ENCODE measurements at places on chromosomes 12 and 14.

- no peak for DNase-seq
Observed at GRCh38 chr14:63727231-63727735, 582 bp downstream of the SGPP1 start.

DNA sequence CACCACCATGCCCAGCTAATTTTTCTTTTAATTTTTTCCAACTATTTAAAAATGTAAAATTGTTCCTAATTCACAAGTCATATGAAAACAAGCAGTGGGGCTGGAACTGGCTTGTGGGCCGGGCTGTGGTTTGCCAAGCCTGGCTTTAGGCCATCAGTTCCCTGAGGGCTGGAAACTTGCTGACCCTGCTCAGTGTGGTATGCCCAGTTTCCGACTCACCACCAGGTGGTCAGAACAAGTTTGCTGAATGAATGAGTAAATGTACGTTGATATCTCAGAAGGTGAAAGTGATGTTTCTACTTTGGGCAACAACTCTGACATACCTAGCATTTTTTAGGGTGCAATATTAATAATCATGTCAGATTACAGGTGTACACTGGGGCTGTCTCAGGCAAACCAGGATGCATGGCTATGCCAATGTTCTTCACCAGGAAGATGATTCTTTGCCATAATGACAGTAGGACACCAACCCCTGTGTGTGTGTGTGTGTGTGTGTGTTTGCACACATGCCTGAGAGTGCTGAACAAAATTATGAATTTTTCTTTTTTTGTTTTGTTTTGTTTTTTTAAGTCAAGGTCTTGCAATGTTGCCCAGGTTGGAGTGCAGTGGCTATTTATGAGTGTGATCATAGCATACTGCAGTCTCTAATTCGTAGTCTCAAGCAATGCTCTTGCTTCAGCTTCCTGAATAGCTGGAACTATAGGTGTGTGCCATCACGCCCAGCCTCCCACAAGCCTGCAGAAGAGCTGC, 106.1 kb downstream of the PTPN11 start:
- peak; percentile 7 for DNase-seq

GRCh38 chr12:44689587-44689986, 186.5 kb downstream of the NELL2 start:
- no peak for DNase-seq

GRCh38 chr12:64066776-64067175, 155.3 kb downstream of the KICS2 start:
- no peak for DNase-seq

DNA sequence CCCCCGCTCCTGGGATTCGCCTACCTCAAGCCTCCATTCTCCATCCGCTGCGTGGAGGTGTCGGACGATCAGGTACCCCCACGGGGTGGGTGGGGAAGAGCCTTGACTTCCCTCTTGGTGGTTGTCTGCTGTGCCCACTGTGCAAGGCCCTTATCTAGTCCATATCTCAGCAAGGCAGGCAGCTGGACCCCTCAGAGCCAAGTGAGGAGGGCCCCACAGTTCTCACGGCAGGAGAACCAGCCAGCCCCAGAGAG, 39.9 kb downstream of the MMAB start:
- DNase-seq, result no peak

DNA sequence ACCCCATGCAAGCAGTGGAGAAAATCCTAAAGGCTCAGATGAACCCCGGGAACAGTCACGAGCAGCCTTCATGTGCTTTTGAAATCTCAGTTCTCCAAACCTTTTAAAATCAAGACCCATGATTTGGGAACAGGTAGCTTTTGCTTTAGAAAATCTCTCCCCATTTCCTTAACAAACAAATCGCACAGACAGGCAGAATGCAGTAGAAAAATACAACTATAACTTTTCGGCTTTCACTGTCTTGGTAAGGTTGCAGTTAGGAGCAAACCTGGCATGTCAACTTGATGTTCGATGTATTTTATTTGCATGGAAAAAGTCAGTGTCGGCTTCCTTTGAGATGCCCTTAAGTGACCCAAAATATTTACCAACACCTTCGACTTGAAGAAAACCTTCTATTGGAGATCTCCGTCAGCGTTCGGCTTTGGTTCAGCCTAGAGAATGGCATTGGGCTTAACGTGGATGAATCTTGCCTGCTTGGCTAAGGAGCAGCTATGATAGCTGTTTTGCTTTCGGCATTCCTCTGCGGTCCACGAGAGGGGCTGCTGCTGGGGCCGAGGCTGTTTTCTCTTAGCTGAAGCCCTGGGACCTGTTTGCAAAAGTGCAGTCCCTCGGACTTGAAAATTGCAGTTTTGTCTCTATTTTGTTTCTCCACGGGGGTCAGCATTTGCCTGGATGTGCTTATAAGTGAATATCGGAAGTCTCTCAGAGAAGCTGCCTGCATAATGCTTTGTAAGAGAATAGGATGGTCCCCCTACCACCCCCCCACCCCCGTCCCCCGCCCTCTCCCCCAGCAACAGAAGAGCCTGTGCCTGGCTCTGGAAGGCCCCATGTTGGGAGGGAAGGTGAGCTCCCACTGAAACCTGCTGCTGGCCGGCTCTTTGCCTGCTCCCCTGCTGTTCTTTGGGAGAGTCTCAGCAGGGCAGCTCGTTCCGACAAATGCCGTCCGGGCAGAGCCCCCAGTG, 122.8 kb downstream of the AACS start:
- DNase-seq, result no peak

DNA sequence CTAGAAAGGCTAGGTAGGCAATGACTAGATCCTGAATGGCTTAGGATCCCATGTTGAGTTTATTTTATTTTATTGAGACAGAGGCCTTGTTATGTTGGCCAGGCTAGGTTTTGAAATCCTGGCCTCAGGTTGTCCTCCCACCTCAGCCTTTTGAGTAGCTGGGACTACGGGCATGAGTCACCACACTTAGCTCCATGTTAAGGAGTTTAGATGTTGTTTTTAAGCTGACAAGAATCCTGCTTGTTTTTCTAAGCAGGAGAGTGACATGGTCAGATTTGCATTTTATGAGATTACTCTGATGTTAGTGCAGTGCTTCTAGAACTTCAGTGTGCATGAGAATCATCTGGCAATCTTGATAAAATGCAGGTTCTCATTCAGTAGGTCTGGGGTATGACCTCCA, 14.5 kb downstream of the CCDC198 start:
- DNase-seq, result no peak

DNA sequence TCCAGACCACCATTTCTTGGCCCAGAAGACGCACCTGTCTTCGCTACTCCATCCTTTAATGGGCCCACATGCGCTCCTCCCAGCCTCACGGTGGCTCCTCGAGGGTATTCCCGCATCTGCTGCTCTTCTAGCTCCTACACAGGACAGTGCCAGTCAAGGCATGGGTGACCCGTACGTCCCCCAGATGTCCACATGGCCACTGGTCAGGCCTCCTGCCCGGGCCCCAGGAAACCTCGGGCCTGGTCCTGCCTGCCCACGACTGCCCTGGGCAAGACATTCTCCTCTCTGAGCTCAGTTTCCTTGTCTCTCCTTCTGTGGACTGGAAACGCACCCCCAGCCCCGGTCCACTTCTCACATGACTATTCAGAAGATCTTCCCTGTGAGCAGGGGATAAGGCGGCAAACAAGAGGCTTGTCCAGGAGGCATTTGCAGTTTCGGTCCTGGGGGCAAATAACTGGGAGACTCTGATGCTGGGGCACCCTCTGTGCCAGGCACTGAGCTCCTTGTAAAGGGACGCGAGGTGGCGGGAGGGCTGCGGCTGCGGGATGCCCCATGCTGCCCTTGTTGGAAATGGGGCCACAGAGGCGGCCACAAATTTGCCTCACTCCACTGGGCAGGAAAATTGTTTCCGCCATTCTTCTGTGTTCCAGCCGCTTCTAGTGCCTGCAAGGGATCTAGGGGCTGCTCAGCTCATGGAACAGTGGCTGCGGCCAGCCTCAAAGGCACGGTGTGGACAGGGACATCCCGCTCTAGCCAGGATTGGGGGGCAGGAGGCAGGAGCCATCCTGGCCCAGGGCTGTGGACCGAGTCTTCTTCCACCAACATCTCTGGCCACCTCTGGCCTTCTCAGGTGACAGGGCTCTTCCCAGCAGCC, 6.8 kb upstream of the BEGAIN start:
- no peak for DNase-seq

- DNase-seq, result no peak
Observed at GRCh38 chr12:114041590-114041989, 75.5 kb upstream of the RBM19 start.

GRCh38 chr12:56216461-56216860, 5.3 kb downstream of the RNF41 start:
- no peak for DNase-seq

GRCh38 chr14:23563473-23564180, 4.0 kb downstream of the AP1G2 start:
- no peak for DNase-seq

- DNase-seq, result no peak
Observed at GRCh38 chr14:81591266-81591665, 57.6 kb upstream of the SEL1L start.

- no peak for DNase-seq
Observed at GRCh38 chr14:54981698-54982097, 45.2 kb downstream of the WDHD1 start.

DNA sequence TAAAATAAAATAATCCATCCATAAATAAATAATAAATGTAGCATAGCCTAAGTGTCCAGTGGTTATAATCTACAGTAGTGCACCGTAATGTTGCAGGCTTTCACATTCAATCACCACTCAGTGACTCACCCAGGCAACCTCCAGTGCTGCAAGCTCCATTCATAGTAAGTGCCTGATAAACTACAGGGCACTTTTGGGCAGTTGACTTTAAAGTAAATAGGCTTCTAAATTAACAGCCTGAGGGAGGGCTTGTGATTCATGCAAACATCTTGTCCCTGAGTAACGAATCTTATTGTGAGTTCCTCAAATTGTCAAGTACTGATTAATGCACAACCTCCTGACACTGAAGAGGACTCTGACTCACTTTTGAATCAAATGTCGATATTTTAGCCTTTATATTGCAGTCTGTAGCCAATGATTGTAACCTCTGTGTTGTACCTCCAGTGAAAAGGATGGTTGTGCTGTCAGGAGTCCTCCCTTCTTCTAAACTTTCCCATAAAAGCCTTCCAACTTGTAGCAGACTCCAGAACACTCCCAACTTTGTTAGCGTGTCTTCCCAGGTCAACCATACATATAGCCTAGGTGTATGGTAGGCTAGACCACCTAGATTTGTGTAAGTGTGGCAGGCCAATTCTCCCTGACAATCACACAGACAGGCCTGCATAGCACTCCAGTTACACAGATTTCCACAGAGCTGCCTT, 55.0 kb upstream of the BICD1 start:
- DNase-seq, result peak; percentile 98

DNA sequence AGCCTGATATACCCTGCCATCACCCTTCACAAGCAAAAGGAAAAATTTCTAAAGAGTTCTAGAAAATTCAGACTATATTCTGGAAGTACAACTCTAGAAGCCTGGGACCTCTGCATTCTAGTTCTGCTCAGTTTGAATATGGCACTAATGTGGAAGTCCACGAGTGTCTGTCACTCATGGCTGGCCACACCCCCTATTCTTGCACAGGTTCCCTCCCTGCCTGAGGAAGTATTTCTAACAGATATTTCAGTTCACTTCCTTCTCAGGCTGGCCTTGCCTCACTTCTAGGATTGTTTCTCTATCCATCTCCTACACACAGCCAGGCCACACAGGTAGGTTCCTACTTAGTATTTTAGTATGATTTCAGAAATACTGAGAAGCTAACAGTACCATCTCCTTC, 67.4 kb downstream of the PHLDA1 start:
- DNase-seq, result peak; percentile 92

DNA sequence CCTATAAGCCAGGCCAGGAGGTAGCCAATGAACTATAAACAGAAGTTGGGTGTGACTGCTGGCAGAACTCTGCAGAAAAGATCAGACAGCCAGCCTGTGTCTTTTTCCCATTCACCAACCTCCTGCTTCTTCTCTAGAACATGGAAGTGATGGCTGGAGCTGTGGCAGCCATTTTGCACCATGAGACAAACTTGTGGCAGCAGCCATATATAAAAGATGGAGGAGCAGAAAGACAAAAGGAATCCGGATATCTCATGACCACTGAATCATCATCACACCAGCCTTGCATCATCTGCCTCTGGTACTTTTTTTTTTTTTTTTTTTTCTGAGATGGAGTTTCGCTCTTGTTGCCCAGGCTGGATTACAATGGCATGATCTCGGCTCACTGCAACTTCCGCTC, 8.7 kb downstream of the BEGAIN start:
- peak; percentile 34 for DNase-seq

- no peak for DNase-seq
Observed at GRCh38 chr14:22282949-22283348, 306.1 kb downstream of the DAD1 start.

DNA sequence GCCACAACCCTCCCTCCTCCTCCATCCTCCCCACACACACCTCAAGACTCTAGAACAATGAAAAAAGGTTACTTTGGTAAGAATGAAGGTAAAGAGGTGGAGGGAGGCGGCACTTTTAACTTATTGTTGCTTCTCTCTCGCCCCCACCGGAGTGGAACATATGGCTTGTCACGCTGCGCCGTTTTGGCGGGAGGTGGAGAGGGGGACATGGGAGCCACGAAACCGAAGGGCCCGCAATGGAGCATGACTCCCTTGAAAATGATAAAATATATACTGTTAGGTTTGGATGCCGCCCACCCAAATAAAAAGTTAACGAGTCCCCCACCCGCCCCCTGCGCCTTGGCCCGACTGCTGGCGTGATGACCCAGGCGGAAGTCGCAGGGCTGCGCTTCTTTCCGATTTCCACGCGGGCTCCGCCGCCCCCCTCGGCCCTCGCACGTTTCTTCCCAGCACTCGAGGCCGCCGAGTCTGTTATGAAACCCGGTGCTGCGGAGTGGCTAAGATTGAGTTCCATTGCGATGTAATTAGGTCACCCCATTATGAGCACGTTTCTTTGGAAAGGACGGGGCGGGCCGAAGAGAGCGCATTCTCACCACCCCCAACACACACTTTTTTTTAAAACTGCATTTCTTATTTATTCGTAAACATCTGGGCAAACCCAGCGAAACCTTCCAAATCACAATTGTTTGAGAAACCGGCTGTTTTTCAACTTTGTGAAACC, 1.4 kb upstream of the ZFP36L1 start:
- DNase-seq, result peak; percentile 39

DNA sequence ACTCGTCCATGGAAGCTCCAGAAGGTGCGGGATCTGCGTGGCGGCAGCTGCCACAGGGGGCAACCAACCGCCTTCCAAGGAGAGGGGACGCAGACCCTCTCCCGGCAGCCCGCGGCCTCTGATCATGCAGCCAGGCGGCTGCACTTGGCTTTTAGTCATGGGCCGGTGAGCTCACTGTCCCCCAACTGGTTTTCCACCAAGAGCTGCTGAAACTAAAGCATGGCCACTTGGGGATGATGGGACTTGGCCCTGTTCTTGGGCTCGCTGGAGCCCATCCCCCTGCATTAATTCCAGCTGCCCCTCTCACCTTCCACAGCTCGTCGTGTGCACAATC, 39.1 kb downstream of the CCDC85C start:
- DNase-seq, result no peak

- DNase-seq, result no peak
Observed at GRCh38 chr14:65281991-65282895, 130.3 kb upstream of the FUT8 start.

DNA sequence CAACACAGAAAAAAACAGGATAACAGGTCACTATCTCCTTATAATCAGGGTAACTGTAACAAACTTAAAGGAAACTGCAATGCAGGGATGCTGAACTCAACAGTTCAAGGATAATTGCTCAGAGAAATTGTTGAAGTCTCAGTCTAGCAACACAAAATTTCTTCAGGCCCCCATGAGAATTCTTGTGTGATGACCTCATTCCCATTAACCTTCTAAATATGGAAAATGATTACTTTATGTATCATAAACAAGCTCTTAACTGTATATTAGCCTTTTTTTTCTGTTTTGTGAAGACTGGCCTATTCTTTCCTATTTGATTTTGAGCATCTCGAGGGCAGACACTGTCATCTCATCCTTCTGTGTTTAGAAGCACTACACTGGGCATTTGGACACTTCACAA, 47.1 kb downstream of the IGF1 start:
- no peak for DNase-seq

Measured in MV-4-11 (cell line).